ENCODE measurements at places on chromosomes 12 and 14. TPM values are rescaled to one million over a fixed set of nuclear protein-coding genes. Genes with fewer than 3 reads are reported as not detected.

- no peak for DNase-seq
Observed at GRCh38 chr12:51676875-51677274, 85.8 kb downstream of the SCN8A start.

DNA sequence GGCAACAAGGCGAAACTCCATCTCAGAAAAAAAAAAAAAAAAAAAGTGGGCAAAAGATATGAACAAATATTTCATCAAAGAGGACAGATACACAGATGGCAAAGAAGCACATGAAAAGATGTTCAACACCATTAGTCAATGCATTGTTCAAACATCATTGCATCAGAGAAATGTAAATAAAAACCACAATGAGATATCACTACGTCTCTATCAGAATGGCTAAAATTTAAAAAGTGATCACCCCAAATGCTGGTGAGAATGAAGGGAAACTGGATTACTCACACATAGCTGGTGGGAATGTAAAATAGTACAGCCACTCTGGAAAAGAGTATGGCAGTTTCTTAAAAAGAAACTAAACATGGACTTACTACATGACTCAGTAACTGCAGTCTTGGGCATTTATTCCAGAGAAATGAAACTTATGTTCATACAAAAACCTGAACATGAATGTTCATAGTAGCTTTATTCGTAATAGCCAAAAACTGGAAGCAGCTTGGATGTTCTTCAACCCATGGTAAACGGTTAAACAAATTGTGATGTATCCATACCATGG, 3.6 kb downstream of the L2HGDH start:
- no peak for DNase-seq

PTHLH gene
- not detected for total RNA-seq

TPH2 gene
- total RNA-seq, result not detected

- DNase-seq, result no peak
Observed at GRCh38 chr12:57272337-57273151, 21.6 kb upstream of the STAC3 start.

DNA sequence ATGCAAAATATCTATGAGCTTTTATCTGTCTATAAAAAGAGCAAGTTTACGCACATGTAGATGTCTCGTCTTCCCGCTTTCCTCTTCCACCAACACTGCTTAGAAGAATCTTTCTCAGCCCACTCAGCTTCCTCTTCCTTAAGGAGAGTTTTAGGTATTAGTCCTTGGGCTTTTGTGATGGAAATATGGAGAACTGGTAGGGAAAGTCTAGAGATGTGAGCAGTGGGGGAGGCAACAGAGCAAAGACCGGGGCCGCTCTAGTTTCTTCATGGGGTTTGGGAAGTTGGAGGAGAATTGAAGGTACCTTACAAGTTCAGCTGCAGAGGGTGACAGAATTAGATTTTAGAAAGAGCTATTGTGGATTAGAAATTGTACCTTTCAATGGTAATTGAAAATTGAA, 56.3 kb upstream of the CPNE8 start:
- DNase-seq, result no peak

DNA sequence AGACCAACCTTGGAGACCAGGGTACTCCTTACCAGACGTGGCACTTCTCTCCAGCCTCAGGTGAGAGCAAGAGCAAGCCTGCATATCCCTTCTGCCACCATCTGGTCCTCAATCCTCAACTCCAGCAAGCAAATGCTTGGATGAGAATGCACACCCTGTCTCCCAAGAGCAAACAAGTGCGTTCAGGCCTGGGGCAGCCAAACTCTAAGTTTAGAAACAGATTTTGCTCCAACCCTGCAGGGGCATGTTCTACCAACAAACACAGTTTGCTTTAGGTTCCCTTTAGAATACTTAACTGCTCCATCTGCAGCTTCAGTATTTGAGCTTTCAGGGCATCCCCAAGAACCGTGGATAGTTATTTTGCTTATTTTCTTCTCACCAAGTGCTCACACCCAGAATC, 55.9 kb upstream of the FICD start:
- no peak for DNase-seq

GRCh38 chr12:106910202-106910601, 45.5 kb upstream of the TMEM263 start:
- DNase-seq, result no peak

DNA sequence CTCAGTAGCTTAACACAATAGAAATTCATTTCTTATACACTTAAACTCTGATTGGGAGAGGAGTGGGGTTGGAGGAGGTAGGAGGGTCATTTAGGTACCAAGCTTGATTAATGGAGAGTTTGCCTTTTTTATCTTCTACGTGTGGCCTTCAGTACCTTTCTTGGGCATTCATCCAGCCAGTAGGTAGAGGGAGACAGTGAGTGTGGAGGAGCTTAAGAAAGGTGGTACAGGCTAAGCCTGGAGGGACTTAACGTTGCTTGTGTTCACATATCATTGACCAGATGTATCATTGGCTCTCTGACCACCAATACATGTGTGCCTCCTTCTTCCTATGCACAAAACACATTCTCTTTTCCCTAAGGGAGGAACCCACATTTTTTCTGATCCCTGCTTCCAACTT, 232.9 kb upstream of the CRY1 start:
- DNase-seq, result no peak

GRCh38 chr14:80762641-80763228, 178.8 kb downstream of the CEP128 start:
- DNase-seq, result no peak

DNA sequence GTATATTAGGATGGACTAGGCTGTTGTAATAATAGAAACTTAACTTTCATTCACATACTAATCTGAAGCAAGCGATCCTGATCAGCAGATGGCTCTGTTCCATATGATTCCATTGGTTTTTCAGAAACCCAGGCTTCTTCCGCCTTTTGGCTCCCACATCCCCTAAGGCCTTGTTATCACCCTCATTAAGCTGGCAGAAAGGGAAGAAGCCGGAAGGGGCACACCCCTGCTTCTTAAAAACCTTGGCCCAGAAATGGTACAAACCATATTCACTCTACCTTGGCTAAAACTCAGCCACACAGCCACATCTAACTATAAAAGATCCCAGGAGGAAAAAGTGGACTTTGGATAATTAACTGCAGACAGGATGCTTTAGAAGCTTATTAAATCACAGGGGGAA, 329.2 kb downstream of the PCNX1 start:
- DNase-seq, result no peak

LRTM2 gene
- total RNA-seq, result not detected

GRCh38 chr14:54931598-54932340, 29.1 kb upstream of the GCH1 start:
- no peak for DNase-seq

DNA sequence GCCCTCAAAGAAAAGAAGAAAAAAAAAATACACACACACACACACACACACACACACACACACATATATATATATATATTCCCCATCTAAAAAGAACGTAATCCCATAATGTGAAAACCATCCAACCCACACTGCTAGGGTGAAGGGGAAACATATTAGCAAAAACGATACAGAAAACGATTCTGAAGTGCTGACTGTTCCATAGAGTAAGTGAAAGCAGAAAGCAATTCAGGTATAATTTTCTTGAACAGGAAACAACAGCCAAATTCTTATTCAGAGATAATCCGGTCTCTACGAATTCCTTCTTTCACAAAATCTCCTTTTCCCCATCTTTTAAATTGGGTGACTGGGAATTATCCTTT, 393.5 kb downstream of the NOVA1 start:
- DNase-seq, result no peak

GRCh38 chr14:22536853-22537338, 52.1 kb downstream of the DAD1 start:
- peak; percentile 79 for DNase-seq

DNA sequence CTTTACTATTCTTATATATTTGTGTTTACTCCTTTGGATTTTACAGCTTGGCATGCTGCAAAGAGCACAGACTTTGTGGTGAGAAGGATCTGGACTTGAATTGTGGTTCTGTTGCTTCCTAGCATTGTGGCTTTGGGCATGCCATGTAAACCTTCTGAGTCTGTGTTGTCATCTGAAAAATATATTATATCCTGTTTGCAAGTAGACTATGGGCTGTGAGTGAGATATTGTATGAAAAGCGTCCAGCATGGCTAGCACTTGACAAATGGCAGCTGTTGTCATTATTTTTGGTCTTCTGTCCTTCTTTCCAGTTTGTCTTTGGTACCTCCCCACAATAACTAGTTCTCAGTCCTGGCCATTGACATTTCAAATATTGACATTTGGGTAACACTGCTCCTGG, 61.8 kb upstream of the DACT1 start:
- DNase-seq, result no peak

GRCh38 chr12:51421266-51421884, 3.3 kb upstream of the SLC4A8 start:
- DNase-seq, result peak; percentile 72

DNA sequence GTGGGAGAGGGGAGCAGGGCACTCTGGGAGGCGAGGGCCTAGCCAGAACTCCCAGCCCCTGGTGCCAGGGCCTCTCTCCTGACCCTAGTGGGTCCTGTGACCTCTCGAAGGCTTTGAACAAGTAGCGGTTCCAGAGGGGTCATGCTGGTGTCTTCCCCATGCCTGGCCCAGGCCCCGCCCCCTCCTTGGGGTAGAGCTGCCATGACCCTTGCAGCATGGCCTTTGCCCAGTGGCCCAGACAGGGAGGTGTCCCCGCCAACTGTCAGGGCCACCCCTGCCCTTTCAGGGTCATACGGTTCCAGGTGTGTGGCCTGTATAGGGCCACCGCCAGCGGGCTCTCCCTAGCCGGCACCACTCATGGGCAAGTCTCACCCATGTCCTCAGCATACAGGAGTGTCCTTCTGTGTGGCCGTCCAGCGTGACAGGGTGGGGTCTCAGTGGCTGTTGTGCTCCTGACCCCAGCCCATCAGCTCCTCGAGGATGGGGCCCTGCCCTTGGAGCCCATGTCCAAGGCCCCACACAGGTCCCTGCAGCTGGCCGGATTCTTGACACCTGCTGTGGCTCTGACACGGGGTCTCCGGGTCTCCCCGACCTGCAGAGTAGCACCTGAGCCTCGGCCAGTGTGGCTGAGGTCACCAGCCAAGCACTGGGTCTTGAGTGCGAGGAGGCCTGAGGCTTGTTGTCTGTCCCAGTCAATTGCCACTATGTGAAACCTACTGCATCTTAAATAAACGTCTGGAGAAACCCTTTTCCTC, 34.6 kb downstream of the PACS2 start:
- no peak for DNase-seq

RTL1 gene
- not detected for total RNA-seq

DNA sequence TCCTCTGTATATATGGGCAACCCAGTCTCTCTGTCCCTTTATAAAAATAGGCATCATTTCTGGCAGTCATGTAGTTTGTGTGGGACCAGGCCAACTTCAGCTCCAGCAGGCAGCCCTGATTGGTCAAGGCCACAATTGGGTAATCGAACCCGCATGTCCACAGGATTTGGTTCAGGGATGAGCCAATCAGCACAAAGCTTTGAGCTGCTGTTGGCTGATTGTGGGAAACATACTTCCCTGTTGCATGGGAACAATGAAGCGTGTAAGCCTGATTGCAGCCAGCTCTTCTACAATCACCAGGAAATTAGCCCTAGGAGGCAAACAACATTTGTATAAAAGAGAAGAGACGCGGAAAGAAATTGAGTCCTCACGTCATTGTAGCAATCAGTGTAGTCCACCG, 328.6 kb downstream of the PCNX1 start:
- DNase-seq, result no peak

GRCh38 chr14:92465353-92466055, 48.1 kb upstream of the RIN3 start:
- no peak for DNase-seq

- no peak for DNase-seq
Observed at GRCh38 chr12:85814071-85814470, 22.1 kb downstream of the RASSF9 start.

CLEC1A gene
- not detected for total RNA-seq

PPFIA2 gene
- not detected for total RNA-seq

- DNase-seq, result peak; percentile 91
Observed at GRCh38 chr14:91078095-91078737, 17.8 kb upstream of the RPS6KA5 start.

- no peak for DNase-seq
Observed at GRCh38 chr12:121036810-121037326, 2.2 kb downstream of the OASL start.

TRIM9 gene
- 0.12 TPM for total RNA-seq

DNA sequence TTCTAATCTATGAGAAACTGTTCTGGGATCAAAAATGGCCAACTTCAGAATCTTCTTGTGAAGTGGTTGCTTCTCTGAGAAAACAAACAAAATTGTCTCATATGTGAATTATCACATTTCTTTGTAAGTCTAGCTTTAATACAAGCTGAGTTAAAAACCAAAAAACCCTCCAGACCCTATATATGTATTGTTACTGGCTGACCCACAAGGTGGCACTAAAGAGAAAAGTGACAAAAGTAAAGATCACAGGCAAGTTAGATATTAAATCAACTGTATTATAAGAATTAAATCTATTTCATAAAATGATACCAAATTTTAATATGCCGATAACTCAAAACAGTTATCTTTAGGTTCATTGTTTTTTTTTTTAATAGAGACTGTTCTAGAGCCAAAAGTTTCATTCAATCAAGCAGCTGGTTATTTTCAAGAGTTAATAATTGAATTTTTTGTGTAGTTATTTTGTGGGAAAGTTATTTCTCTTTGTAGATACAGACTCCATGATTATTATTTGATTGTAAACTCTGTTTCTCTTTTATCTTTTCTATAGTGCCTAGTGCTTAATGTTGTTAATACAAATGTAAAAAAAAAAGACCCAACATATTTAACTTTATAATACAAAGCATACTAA, 7.5 kb upstream of the TRHDE start:
- no peak for DNase-seq

TSPAN19 gene
- total RNA-seq, result not detected

IFI27 gene
- 2.9 TPM for total RNA-seq

KRT71 gene
- total RNA-seq, result not detected

DNA sequence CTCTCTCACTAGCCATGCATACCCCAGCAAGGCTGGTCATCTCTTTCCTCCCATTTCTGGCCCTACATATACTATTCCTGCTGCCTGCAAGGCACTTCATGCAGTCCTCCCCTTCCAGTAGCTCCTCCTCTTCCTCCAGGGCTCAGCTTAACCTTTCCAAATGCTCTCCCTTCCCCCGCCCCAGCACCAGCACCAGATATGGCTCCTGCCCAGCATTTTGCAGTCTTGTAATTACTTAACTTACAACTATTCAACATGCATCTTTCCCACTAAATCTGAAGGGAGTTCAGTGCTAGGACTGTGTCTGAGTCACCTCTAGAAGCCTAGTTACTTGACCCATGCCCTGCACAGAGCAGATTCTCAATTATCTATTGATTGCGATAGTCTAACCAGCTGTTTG, 1.8 kb upstream of the FBXO21 start:
- no peak for DNase-seq

DNA sequence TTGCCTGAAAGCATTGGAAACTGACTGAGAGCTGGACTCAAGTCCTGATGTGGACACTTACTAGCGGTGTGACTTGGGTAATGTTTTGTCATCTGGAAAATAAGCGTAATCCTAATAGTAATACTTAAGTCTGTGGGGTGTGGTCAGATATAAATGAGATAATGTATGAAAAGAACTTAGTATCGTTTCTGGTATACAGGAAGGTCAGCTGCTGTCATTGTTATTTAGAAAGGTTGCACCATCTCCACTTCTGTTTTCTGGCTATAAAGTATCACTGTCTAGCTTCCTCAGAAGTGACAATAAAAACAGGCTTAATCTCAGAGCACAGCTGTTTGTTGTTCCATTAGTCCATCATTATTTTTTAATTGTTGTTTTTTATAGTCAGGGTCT, 34.1 kb upstream of the TUBA1C start:
- DNase-seq, result no peak

PLEKHD1 gene
- 0.25 TPM for total RNA-seq

HOXC5 gene
- total RNA-seq, result not detected

- DNase-seq, result no peak
Observed at GRCh38 chr12:64781280-64782190, 22.3 kb upstream of the GNS start.

Data from CD4-positive, CD25-positive, alpha-beta regulatory T cell (primary cell).